Tongue (tissue), 3 donors: ENCODE measurements at places on chromosomes 16 and 17.
A peak's percentile ranks its signal among the peaks of the same experiment; 100 is the strongest.

DNA sequence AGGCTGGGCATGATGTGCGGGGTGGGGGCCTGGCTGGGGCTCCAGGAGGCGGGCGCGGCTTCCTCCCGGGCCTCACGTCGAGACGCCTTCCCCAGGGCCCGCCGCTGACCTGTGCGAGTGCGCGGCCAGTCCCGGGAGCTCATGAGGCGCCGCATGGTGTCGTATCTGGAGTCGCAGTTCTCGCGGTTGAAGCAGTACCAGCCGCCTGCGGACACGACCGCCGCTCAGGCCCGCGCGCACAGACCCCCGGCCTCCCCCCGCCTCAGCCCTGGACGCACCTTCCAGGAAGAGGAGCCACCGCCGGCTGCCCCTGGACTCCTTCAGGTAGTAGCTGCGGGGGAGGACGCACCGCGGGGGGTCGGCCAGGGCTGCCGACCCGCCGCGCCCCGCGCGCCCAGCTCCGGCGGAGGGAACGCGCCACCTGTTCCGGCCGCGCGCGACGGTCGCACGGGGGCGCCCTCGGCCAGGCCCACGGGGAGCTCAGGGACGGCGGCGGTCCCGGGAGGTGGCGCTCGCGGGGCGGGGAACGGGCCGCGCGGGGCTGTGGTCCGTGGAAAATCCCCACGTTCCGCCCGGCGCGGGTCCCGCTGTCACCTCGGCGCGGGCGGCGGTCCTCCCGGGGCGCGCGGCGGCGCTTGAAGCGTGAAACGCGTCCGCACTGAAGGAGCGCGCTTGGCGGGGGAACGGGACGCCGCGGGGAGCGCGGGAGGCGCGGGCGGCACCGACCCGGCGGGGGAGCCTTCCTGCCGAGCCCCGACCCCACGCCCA is 1.4 kb downstream of the NOTUM start:
- DNase-seq, result peak; percentile 81

DNA sequence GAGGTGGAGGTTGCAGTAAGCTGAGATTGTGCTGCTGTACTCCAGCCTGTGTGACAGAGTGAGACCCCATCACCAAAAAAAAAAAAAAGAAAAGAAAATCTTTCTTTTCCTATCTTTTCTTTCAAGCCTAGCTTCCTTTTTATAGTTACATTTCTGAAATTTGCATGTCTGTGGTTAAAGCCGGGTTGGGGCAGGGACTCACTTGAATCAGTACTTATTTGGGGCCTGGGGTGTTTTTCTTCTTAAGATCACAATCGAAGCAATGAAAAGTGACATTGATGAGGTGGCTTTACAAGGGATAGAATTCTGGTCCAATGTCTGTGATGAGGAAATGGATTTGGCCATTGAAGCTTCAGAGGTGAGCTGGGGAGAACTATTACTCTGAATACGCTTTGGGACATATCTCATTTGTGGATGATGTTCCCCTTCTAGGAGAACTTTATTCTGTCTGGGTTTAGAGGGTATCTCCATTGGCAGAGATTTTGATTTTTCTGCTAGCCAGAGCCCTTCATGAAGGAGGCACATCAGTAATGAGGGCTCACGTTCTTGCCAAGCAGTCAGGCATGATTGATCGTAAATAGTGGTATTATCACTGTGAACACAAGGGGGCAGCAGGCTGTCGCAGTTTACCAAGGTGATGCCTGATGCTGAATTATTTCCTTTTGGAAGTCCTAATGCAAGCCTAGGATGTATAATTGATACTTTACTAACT is 14.3 kb downstream of the KPNB1 start:
- peak; percentile 75 for DNase-seq

DNA sequence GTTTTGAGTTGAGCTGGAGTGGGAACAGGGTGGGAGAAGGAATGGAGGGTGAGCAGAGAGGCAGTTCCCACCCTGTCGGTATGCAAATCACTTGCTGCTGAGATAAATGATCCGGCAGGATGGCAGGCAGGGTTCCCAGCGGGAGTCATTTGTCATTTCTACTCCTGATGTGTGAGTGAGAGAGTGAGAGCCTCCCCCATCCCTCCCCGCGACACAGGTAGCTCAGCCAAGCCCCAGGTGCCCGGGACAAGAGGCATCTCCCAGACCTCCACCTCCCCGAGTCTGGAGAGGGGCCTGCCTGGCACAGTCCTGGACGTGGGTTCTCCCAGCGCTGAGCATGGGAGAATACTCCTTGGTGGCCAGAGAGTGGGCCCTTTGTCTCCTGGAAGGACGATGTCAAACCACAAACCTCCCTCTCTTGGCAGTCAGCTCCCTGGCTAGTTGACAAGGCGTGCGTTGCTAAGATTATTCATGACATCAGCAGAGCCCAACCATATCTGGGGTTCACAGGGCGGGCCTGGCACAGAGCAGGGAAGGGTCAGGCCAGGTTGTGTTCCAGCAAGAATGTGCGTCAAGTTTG is 33.7 kb upstream of the TNRC6C start:
- DNase-seq, result peak; percentile 42

DNA sequence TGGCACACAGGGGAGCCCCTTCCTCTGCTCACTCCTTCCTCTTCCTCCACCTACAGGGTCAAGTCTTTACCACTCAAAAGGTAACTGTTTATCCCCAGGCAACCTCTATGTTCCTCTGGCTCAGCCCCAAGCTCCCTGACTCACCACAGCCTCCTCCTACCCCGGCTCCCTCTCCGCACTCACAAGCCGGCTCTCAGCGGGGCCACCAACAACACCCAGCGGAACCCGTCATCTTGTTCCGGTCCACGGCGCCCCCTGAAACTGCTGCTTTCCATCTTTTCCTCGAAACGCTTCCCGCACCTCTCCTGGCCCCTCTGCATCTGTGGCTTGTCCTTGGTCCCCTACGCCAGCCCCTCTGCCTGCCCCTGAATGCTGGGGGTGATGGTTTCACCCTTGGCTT is 58.4 kb downstream of the NXN start:
- no peak for DNase-seq

DNA sequence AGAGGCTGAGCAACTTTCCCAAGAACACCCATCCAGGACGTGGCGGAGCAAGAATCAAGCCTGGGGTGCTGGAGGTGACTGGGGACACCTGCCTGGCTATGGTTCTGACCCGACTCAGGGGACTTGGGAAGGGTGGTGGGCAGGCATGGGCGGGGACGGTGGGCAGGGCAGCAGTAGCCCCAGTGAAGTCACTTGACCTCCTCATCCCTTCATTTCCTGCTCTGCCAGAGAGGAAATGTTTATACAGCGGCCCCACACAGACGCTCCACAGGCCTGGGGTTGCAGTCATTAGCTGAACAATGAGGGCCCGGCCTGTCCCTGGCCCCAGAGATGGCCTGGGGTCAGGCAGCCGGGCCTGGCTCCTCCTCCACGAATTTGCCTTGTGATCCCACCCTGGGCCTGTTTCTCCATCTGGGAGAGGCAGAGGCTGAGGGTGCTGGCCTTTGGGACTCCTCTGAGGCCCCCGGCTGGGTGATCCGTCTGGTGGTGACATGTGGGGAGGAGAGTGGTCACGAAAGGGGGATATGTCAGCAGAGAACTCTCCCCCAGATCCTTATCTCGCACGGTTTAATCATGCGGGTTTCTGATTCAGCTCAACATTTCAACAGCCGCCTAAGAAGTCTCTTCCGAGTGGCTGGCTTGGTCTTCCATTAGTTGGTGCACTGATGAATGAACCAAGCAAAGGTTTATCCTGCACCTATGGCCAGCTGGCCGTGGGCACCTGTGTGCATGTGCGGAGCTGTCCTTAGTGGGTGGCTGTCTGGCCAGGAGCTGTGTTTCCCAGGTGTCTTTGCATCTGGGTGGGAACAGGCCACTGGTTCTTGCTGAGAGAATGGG is 175.9 kb downstream of the IRF8 start:
- DNase-seq, result no peak

GRCh38 chr17:43900858-43901754 is 6.2 kb downstream of the MPP2 start:
- DNase-seq, result no peak

GRCh38 chr16:4152267-4152666 is 36.0 kb upstream of the ADCY9 start:
- DNase-seq, result no peak

DNA sequence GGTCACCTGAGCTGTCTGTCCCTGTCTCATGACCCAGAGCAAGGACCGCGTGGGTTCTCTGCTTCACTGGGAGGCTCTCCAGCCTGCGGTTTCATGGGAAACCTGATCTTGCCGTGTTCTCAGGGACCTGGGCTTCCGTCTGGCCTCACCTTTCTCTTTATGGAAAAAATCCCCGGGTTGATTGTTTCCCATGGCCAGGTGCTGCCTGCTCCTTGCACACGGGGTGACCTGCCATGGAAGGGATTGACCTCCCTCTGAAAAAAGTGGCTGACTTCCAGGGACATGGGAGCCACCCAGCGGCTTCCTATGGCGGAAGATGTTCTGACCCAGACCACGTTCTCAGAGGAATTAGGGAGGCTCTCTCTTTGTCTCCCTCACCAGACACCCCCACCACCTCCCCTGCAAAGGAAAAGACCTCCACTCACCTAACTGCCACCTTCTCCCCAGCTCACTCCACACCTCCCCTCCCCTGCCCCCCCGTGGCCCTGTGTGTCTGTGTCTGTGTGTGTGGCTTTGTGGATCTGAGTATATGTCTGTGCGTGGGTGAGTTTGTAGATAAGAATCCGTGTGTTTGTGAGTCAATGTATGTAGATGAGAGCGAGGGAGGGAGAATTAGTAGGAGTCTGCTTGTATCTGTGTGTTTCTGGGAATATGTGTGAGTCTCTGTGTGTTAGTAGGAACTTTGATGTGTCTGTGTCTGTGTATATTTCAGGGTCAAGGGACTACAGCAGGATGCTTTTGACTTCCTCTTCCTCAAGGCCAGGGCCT is 154.6 kb downstream of the NTN1 start:
- DNase-seq, result no peak

- no peak for DNase-seq
Measured at GRCh38 chr16:88867581-88868246, 1.3 kb upstream of the PABPN1L start.

DNA sequence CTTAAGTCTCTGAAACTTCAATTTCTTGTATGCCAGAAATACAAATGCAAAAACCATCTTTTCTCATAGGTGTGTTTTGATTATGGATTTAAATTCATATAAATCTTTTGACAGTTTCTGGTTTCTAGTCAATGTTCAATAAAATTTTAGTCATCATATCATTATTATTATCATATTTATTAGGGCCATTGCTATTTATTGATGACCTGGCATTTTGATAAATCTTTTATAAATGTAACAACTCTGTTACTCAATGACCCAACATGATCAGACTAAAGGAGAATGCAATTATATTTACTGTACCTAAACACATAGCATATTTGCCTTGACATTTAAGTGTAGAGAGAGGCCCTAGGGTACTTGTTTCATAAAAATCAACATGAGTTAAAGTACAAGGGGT is 320.8 kb downstream of the CDH8 start:
- no peak for DNase-seq

DNA sequence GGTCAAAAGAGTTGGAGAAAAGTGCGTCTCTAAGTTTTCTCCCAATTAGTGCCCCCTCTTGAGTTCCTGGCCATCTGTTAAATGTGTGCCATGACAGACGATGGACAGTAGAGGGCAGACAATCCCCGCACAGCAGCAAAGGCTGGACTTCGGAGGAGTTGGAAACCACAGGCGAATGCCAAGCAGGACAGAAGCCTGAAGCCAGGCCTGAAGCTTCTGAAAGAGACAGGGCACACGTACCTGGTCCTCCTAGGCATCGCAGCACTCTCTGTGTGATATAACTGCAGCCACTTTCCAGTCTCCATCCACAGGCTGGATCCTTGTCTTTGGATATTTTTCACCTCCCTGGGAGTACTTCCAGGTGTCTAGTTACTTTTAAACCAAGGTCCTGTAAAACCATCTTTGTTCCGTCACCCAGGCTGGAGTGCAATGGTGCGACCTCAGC is 14.5 kb downstream of the C17orf100 start:
- DNase-seq, result peak; percentile 91

GRCh38 chr17:38914741-38915638 is 10.4 kb upstream of the LASP1NB start:
- DNase-seq, result no peak

GRCh38 chr17:20784100-20784665 is 204.7 kb downstream of the CDRT15L2 start:
- no peak for DNase-seq

DNA sequence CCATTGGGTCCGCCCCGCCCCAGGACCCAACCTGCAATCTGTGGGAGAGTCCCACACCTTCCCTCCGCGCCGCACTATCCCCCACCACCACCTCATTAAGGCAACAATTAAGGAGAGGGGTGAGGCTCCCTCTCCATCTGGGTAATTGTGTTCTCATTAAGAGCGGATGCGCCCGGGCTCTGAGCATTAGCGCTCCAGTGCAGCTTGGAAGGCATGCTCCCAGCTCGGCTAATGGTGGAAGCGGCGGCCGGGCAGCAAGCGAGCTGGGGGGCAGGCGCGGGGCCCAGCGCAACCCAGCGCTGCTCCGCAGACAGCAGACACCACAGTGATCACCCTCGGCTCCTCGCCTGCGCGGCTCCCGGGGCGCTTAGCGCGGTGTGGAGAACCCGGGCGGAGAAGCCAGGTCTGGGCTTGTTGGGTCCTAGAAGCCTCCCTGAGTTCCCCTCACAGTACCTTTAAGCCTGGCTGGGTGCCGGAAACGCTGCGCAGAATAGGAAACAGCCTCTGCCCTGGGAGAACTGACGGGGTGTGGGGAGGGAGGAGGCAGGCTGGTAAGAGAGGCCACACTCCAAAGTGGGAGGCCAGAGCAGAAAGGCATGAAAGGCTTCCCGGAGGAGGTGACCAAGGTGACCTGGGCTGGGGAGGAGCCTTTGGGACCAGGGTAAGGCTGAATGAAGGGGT is 6.4 kb downstream of the CBLN1 start:
- DNase-seq, result no peak

DNA sequence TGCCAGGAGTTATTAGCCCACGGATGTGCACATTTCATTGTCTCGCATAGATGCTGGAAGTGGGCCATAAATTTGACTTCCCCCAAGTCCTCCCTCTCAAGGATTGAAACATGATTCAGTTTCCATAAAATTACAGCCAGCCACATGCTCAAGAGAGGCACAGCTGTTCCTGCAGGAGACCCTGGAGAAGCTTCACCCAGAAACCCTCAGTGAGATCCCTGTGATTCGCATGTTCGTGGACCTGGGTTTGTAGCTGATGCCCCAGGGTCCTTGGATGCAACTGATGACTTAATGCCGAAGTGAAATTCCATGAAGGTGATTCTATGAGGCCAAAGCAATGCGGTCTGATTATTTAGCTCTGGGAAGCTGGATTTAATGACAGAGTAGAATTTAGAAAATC is 24.7 kb upstream of the AQP8 start:
- peak; percentile 39 for DNase-seq

- no peak for DNase-seq
Measured at GRCh38 chr16:56869513-56870275, 4.7 kb downstream of the SLC12A3 start.

DNA sequence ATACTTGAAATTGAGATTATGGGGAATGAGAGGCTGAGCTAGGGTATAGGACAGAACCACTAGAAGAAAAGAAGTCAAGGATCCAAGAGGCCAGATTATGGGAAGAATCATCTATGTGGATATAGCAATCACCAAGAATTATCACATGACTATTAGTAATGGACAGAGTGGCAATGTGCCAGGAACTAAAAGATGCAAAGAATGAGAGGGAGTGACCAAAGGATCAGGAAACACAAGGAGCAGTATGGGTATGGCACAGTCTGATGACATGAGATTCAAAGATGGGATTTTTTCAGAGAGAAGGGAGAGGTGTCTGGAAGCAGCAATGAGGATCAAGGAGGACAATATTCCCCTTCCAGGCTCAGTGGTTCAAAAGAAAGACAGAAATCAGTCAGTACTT is 212.2 kb downstream of the AATF start:
- DNase-seq, result no peak

GRCh38 chr16:72876221-72876620 is 171.7 kb downstream of the ZFHX3 start:
- peak; percentile 38 for DNase-seq
